ENCODE measurements at places on chromosomes 2 and 18.

- DNase-seq = no peak
These were observed 27.8 kb downstream of the GLI2 start for GRCh38 chr2:120763508-120763907.

GRCh38 chr2:45283764-45284620, 274.7 kb upstream of the SIX2 start:
- DNase-seq = peak; percentile 92

GRCh38 chr2:85077859-85078419, 55.3 kb upstream of the TCF7L1 start:
- DNase-seq = no peak

GRCh38 chr18:7023063-7023580, 94.5 kb downstream of the LAMA1 start:
- DNase-seq = no peak

GRCh38 chr18:24940416-24940815, 411.6 kb downstream of the ZNF521 start:
- no peak for DNase-seq

GRCh38 chr18:70420146-70420898, 131.5 kb downstream of the SOCS6 start:
- peak; percentile 87 for DNase-seq

GRCh38 chr2:55236992-55237543, 4.6 kb downstream of the RPS27A start:
- no peak for DNase-seq

DNA sequence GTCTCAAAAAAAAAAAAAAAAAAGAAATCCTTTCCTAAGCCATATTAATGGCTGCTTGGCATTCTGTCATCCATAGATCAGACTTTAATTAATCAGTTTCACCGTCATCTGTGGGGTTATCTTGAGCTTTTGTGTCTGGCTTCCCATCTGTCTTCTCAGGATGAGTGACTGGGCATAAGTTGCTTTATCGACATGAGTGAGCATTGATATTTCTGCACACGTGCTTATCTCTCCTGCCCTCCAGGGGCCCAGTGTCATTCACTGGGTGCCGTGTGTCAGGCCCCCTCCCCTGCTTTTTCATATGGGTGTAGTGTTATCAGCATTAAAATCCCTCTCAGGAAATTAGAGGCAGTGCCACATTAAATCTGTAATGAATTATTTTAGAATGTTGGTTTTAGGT, 65.6 kb downstream of the SH3BP4 start:
- no peak for DNase-seq

GRCh38 chr2:56018267-56018666, 94.7 kb upstream of the EFEMP1 start:
- no peak for DNase-seq

GRCh38 chr2:71938659-71939587, 208.7 kb downstream of the CYP26B1 start:
- DNase-seq = no peak

DNA sequence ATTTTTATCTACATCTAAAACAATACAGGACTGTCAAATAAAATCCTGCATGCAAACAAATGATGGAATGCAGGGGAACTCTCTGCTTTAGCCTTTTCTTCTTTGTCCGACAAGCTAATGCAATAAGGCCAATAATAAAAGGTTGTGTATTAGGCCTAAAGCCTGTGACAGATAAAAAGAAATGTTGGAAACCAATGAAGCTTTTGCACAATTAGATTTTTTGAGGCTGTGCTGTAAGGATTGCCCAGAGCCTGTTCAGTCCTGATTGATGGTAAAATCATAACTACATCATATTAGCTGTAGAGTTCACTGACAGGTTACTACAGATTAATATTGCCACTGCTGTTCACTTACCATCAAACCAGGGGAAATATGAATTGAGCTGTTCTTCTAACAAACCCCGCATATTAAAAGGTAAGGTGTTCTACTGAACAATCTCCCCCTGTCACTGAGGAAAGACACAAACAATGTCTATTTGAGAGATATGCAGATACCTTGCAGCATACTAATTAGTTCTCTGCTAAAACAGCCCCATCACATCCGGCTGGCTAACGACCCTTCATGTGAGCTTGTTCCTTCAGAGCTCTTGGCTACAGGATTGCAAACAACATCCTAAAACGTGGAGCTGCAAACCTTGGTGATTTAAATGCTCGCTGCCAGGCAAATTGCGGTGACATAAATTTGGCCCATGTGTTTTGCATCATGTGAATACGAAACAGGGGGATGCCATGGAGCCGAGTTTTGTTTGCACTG, 305.4 kb downstream of the MTX2 start:
- no peak for DNase-seq

DNA sequence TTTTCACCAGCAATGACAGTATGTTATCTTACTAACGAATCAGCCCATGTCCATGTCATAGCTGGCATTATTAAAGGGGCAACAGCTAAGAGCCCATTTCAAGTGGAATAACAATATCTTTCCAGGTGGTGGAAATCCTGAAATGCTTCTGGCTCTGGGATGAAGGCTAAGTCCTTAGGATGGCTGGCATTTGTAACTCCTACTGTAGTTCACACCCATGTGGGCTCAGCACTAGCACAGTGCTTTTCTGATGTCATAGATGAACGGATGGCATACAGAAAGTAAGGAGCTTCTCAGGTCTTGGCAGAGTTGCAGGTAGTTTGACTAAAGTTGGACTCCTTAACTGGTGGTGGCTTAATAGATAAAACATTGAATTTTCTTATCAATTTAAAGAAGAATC, 10.0 kb downstream of the TMEM200C start:
- DNase-seq = no peak

DNA sequence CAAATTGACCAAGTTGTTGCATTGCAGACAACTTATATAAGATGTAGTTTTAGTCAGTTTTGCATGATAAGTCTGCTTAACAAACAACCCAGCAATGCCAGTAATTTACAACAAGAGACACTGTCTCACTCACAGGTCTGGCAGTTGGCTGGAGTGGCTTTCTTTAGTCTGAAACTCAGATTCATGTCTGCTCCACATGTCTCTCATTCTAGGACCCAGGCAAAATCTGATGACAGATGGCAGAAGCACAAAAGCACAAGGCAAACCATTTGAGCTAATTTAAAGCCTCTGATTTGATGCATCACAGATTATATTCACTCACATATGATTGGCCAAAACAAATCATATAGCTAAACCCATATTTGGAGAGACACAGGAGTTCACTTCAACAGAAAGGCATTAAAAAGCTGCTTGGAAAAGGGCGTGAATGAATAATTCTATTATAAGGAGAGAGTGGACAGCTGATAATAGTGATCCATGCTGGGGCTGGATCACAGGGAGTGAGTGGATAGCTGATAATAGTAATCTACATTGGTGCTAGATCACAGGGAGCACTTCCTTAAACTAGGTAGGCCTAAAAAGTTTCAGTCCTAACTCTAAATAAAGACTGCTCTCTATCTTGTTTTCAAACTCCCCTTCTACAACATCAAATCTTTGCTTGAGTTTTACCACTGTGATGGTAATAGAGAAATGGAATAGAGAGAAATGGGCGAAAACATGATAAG, 593.2 kb upstream of the ZNF804A start:
- DNase-seq = no peak

DNA sequence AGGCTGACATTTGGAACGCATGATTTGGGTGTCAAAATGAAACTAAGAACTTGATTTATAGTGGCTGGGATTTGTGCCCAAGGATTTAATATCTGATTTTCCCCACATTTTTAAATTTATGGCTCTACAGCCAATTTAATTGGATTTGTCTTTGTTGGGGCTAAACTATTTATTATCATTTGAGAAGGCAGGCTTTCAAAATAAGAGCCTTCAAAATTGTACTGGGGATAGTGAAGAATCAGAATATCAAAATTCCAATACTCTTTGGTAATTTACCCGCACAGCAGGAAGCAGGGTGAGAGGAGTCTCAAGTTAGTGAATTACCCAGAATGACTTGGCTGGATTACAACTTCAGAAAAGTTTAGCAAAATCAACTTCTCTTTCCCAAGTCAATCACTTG, 278.1 kb downstream of the LRATD1 start:
- DNase-seq = no peak

All from fibroblast of the aortic adventitia (primary cell).